Progenitor cell of endocrine pancreas (in vitro differentiated cells): ENCODE measurements at places on chromosomes 2 and 18. TPM values are rescaled to one million over a fixed set of nuclear protein-coding genes. Genes with fewer than 3 reads are reported as not detected.

The SERTAD2 gene
- total RNA-seq: 19.0 and 20.7 TPM in 2 replicates

GRCh38 chr2:215826838-215827441, 186.4 kb downstream of the MREG start:
- DNase-seq: no peak

DNA sequence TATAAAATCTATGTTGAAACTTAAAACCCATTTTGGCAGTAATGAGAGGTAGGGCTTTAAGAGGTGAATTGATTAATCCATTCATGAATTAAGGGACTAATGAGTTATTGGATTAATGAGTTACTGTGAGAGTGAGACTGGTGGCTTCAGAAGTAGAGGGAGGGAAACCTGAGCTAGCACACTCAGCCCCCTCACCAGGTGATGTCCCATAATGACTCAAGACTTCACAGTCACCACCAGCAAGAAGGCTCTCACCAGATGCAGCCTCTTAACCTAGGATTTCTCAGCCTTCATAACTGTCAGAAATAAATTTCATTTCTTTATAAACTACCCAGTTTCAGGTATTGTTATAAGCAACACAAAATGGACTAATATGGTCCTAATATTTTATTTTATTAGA, 621.7 kb upstream of the ACVR2A start:
- DNase-seq: no peak

GRCh38 chr18:770583-770961, 41.5 kb downstream of the YES1 start:
- DNase-seq: no peak

DNA sequence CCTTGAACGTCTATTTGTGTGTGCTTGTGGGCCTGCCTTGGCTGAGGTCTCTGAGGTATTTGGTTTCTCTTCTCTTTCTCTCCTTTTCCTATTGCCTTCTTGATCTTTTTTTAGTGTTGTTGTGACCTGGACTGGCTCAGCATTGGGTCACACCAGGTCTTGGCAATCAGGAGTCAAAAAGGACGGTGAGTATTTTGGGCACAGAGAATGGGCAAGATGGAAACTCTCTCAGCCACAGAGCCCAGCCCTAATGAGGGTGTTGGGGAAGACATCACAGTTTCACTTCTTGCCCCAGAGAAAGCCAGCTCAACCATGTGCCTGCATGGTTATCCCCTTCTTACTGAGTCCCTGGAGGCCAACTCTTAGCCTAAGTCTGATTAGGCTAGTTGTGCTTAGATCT, 13.7 kb upstream of the INO80C start:
- no peak for DNase-seq
